CD4-positive, alpha-beta T cell treated with Interferon gamma for 1 hour (primary cell): ENCODE measurements at places on chromosomes 4 and X.

- no peak for DNase-seq
Observed at GRCh38 chr4:147933316-147933715, 201.4 kb downstream of the ARHGAP10 start.

GRCh38 chr4:150037251-150037856, 40.9 kb upstream of the DCLK2 start:
- DNase-seq = no peak

DNA sequence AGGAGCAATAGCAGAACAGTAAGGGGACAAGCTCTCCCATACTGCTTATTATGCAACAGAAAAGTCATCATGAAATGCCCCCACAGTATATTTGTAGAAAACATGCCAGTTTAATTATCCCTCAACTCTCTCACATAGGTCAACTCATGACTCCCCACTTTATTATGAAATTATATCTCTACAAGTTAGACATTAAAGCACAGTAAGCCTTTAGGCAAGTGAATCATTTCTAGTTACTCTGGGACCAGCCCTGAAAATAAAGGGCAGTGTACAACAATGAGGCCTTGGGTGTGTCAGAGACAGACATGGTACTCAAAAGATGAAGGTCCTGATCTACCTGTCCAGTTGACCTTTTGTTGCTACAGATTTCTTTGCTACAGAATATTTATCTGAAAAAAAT, 191.9 kb downstream of the FBXW7 start:
- DNase-seq = no peak

GRCh38 chr4:183164963-183165362, 65.9 kb downstream of the WWC2 start:
- no peak for DNase-seq

DNA sequence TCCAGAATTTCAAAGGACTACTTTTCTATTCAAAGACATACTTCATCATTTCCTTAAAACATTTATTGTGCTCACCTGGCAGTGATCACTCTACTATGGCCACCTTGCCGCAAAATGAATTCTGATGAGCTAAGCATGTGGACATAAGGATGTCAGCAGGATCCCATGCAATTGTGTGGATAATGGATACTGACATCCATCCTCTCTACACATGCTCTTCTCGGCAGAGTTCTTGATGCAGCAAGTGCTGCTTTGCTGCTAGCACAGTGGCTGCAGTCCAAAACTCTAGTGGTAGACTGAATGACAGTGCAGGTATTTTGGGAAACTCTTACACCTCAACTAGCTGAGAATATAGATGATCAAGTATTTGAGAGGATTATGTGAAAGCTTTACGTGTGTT, 168.0 kb downstream of the BANK1 start:
- DNase-seq = no peak

DNA sequence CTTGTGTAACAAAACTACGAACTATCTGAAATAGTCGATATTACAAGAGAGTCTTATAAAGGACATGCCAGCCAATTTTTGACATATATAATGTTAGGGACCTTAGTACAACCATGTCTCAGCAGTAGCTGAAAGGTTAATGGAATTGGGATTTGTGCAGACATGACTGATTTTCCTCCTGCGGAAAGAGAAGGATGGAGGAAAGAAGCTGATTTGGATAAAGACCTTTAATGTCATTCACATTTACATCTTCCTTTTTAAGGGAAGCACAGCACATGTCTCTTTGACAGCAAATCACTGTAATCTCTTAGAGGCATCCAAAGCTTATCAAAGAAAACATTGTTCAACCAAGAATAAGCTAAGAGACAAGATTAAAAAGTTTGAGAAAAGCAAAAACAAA, 1976.2 kb upstream of the IGFBP7 start:
- DNase-seq = no peak

DNA sequence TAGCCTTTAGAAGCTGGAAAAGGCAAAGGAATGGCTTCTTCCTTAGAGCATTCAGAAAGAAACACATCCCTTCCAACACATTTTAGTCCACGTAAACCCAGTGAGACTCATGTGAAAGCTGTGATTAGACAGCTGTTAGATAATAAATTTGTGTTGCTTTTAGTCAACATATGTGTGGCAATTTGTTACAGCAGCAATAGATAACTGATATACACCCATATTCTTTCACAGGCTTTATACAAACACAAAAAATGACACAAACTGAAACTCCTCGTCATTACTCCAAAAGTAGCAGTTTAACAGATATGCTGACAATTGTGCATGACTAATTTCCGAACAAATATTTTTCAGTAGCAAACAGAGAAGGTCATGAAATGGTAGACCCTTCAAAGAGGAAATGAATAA, 65.3 kb downstream of the ANTXR2 start:
- DNase-seq = no peak

DNA sequence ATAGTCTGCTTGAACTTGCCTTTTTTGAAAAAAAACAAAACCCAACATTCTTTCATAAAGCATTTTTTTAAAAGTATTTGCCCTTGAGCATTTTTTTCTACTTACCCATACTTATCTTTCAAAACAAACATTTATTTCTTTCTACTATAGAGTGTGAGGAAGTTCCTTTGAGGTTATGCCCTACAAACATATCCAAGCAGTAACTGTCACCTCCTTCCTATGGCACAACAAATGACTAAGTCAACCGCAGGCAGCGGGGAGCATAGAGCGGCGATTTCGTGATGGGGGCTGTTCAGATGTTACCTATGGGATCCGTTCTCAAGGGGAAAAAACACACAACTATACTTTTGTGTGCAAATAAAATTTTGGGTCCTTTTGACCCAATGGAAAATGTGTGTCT, 19.4 kb downstream of the SPRY1 start:
- DNase-seq = peak; percentile 31

- no peak for DNase-seq
Observed at GRCh38 chrX:155997436-155997835, at the start of gene IL9R. Gene IL9R, plus strand, starts transcription at chrX:155997696. Its CDS starts 64 bp downstream, at chrX:155997760.

- no peak for DNase-seq
Observed at GRCh38 chr4:9938933-9939332, 82.4 kb downstream of the SLC2A9 start.

- DNase-seq = no peak
Observed at GRCh38 chrX:109310031-109310430, 171.9 kb downstream of the GUCY2F start.
